ENCODE measurements at places on chromosomes 16 and 17. TPM values are rescaled to one million over a fixed set of nuclear protein-coding genes. Genes with fewer than 3 reads are reported as not detected.

The TBC1D3G gene
- total RNA-seq, result not detected

The CCL7 gene
- not detected for total RNA-seq

The TBC1D3K gene
- not detected for total RNA-seq

The MYOCD gene
- 5.1 TPM for total RNA-seq

The SPIRE2 gene
- total RNA-seq, result 10.2 TPM

The RAP1GAP2 gene
- 19.4 TPM for total RNA-seq

The PEX12 gene
- 9.0 TPM for total RNA-seq

The CHD9NB gene
- total RNA-seq, result 2.1 TPM

The TNS4 gene
- total RNA-seq, result 130 TPM

The RANBP10 gene
- total RNA-seq, result 4.6 TPM

The VMO1 gene
- total RNA-seq, result not detected

The CBX2 gene
- 3.0 TPM for total RNA-seq

The NPIPB8 gene
- 2.0 TPM for total RNA-seq

Data from placental epithelial cell (primary cell).